Brain (organoid and tissue), 16 donors: ENCODE measurements at places on chromosomes 5 and 9.

DNA sequence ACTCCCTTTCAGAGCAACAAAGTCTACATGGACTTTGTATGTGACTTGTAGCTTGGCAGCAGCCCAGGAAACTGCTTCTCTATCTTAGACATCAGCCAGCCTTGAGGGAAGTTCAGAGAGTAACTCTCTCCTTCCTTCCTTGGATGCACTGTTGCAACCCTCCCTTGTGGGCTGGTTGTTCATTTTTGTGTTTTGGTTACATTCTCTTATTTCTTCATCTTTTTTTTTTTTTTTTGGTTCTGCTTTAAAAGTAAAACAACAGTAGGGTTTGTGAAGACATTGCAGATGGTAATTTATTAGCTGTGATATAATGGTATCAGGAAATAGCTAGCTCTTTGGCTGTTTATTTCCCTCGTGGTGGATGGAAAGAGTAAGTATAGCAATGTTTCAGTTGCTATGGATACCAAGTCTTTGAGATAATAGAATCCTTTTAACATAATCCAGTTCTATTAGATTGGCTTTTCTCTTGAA lies 97.9 kb upstream of the MAMDC2 start:
- peak; percentile 69 for DNase-seq

DNA sequence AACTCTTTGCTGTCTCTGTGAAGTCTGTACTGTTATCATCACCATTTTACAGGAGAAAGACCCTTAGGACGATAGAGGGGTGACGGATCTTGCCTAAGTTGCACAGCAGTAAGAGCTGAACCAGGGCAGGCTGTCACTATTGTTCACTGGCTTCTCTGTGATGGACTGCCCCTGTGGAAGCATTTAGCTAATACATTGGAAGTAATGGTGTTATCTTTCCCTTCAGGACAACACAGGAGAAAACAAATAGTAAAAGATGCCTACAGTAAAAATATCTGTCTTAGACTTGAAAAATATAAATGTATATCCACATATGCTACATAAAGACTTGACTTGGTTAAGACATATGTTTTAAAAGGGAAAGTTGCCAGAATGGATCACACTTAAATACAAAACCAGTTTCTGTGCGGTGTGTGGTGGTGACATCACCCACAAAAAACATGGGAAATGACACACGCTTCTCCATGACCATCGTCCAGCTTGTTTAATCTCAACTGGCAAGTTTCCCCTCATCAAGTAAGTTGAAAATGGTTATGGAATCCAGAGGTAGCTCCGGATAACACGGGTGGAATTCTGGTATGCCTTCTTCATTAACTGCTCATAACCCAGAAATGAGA lies 351.8 kb downstream of the EBF1 start:
- no peak for DNase-seq

DNA sequence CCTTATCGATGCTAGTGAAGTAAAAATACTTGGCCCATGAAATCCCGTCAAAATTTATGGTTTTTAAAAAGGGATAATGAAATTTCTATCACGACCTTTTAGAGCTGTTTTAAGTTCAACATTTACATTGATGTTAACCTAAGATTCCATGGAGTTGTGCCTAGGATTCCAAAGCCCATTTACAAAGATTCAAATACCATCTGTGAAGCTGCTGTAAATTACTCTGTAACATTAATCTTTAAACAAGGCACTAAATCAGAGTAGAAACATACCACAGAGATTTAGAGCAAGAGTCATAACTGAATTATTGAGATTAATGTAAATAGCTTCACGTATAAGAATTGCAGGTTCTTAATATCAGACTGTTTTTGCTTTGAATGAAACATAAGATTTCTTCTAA lies 17.7 kb downstream of the POU5F2 start:
- no peak for DNase-seq

- no peak for DNase-seq
Measured at GRCh38 chr9:21729648-21730047, 72.8 kb upstream of the MTAP start.

DNA sequence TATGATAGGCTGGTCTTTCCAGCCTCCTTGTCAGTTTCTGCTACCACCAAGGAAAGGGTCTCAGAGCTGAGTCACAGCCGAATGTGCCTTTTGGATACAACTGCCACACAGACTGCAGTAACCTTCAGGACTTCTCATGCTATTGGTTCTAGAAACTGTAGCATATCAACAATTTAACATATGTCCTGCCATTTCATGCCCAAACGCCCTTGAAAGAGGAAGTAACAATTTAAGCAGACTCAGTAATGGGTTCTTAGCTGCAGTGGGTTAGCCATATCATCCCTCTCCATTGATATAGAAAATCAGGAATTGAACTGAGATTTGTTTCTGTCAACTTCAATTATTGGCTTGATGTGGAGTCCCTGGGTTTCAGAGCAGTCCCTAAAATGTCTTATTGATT lies 4.1 kb upstream of the CLK4 start:
- no peak for DNase-seq

DNA sequence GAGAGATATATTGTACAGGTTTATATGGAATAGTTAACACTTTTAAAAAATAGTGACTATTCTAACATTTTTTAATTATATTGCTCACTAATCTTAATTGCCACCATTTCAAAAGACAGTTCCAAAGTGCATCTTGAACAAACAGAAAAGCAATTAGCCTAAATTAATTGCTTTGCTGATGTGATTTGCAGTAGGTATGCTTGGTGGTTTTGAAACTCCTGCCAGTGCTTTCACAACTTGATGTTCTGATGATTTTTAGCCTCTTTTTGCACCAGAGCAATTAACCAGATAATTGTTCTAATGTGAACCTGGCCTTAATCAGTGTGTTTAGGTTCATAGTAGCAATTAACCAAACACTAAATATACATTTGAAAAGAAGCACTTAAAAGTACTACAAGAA lies 207.6 kb downstream of the FBXL17 start:
- peak; percentile 26 for DNase-seq

DNA sequence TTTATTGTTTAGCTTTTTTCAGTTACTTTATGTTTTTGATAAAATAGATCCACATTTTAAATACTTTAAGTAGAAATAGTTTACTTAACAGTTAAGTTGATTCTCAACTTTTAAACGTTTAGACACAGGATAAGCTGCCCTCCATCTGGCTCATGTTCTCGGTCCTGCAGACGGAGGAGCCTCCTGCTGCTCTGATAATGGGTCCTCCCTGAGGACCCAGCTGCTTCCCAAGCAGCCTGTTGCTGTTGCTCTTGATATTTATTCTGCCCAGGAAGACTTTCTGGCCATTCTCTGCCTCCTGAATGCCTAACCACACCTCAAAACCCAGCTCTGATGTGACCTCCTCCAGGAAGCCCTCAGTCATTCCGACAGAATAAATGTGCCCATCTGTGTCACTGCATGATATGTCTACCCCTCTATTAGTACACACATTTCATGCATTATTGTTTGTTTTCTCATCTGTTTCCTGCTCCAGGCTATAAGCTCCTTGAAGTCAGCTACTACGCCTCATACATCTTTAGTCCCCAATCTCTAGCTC lies 267.2 kb upstream of the MSX2 start:
- no peak for DNase-seq

DNA sequence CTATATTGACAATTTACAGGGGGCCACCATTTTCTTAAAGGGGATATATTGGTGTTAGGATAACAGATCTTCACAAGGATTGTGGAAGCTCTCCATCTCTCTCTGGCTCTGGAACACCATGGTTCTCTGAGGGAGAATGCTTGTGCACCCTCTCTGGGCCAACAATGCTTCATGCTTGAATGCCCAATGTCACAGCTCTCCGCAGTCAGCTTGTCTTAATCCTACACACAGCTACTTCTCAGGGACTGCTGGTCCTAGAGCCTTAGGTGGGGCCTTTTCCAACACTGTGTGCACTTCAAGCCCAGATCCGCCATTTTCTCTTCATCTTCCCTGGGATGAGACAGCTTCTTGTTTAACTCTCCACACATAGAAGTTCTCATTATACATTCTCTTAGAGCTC lies 6.9 kb upstream of the PDLIM4 start:
- no peak for DNase-seq

DNA sequence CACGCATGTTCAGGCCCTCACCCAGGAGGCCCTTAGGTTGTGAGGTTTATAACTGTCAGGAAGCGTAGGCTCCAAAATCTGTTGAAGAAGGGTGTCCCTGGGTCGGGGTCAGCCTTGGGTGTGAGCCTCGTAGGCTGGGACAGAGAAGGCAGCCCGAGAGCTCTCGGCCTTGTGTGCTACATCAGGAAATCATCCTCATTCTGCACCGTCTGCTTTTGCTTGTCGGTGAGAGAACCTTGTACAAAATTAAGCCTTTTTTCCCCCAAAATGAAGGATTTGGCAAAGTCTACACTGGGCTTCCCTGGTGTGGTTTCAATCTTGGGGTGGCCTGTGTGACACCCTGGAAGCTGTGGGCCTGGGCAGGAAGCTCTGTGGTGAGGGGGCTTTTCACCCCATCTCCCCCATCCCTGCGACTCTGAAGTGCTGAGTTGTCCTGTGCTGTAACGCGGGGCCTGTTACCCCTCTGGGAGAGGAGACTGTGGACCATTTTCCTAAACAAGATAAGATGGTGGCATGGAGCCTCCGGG lies 55.3 kb downstream of the AHRR start:
- DNase-seq: no peak

- DNase-seq: no peak
Measured at GRCh38 chr5:38830521-38831051, 15.2 kb upstream of the OSMR start.

DNA sequence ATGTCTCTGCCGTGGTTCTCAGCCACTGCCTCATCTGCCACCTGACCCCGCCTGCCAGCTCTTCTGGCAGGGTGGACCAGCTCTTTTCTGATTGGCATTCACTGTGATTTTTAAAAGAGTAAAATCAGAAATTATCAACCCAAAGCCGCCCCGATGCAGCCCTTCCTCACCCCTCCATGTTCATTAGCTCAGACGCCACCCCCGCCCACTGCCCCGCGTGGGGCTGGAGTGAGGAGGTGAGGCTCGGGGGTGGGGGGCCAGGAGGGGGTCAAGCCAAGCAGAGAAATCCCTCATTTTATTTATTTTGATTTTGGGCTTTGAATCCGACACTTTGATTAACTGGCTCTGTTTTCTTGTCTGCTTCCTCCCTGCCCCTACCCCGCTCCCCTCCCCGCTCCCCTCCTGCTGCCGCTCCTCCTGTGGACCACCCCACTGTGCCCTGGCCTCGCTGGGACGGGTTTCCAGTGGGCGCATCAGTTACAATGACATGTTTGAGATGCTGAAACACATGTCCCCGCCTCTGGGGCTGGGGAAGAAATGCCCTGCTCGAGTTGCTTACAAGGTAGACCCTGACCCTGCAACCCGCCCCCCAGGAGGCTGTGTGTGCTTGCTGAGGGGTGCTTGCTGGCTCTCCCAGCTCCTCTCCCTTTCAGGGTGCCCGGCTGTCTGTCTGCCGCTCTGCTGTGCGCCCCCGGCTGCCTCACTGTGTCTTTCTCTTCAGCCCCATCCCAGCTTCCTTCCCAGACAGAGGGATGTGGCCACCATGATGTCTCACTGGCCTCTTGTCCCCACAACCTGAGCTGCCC lies 224.9 kb downstream of the CACNA1B start:
- DNase-seq: no peak

DNA sequence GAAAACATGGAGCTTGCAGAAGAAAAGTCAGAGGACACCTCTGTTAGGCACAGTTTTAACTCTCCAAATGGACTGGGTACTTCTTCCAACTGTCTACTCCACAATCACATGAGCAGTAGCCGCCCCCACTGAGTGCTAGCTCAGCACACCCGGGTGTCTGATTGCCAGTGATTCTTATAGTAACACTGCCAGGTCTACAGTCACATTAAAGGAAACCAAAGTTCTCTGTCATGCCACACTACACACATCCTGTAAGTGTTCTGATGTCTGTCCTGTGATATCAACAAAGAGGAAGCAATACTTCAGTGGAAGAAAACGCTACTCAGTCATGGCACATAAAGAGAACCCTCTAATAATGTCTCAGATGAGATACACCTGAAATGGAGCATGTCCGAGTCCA lies at the start of gene HAVCR2:
Gene HAVCR2 (minus strand): TSS at position 69 of the 400 bp plus-strand sequence. CDS start 61 bp downstream, at position 8.
- DNase-seq: no peak

GRCh38 chr9:69564557-69564956 lies 107.6 kb downstream of the APBA1 start:
- DNase-seq: peak; percentile 59

DNA sequence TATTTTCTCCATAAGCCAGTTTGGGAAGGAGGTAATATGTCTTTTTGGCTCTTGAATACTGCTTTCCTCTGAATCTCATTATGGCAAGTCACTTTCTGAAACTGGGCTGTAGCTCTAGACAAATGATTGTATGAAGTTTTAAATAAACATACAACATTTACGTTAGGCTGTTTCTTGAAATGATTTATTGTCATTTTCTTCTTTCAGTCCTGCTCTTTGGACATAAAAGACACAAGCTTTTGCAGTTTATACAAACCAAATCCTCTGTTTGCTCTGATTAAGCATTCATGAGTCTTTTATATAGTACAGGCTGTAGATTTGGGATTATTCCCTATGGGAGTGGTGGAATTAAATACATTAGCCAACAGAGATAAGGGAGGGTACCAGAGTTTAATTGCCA lies 139.7 kb downstream of the CEP120 start:
- no peak for DNase-seq

GRCh38 chr9:23611869-23612268 lies 214.2 kb downstream of the ELAVL2 start:
- DNase-seq: no peak

- no peak for DNase-seq
Measured at GRCh38 chr5:33316773-33317172, 124.0 kb upstream of the TARS1 start.

- DNase-seq: no peak
Measured at GRCh38 chr5:108634010-108634616, 113.6 kb upstream of the FER start.

- no peak for DNase-seq
Measured at GRCh38 chr9:90365666-90366065, 277.0 kb downstream of the DIRAS2 start.

GRCh38 chr9:38000332-38000731 lies 68.7 kb downstream of the SHB start:
- DNase-seq: no peak

- DNase-seq: no peak
Measured at GRCh38 chr9:89853931-89854330, 249.1 kb downstream of the GADD45G start.

GRCh38 chr5:65395526-65396155 lies 86.1 kb downstream of the ADAMTS6 start:
- no peak for DNase-seq

DNA sequence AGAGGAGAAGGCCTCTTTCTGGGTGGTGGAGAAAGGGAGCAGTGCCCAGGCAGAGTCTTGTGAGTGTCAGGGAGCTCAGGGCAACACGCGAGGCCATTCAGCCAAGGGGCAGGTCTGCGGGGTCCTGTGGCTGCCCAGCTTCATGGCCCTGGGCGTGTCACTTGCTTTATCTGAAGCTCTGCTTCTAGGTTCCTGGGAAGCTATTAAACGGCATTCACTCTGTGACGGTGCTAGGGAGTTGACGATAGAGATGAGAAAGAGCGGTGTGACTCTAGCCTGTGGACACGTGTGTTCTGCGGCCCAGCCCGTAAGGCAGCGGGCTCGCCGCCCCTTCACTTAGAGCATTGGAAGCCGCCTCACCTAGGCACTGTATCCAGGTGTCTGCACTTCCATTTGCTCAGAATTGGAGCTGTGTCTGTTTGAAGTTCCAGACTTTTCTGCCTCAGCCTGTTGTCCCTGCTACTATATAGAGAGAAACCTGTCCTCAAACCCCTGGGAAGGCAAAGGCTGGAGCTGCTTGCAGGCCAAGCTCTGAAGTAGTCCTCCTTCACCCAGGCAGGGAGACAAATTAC lies 88.3 kb downstream of the PHF2 start:
- DNase-seq: no peak

GRCh38 chr5:72515211-72515610 lies 8.0 kb upstream of the ZNF366 start:
- no peak for DNase-seq
